PC-9 (cell line): ENCODE measurements at places on chromosomes 2 and 18. TPM values are rescaled to one million over a fixed set of nuclear protein-coding genes. Genes with fewer than 3 reads are reported as not detected.
A peak's percentile ranks its signal among the peaks of the same experiment; 100 is the strongest.

AOX1 gene
- total RNA-seq: 4.1 and 5.1 TPM in 2 replicates

CDK5R2 gene
- 0.17 and 0.20 TPM in 2 replicates for total RNA-seq

GGCX gene
- total RNA-seq: 30.2 and 30.6 TPM in 2 replicates

TSPYL6 gene
- not detected in 2 replicates for total RNA-seq

FLACC1 gene
- total RNA-seq: 0.75 and 0.87 TPM in 2 replicates

ATP8B1 gene
- 16.7 and 23.4 TPM in 2 replicates for total RNA-seq

MAL gene
- total RNA-seq: 146 and 171 TPM in 2 replicates

SAG gene
- total RNA-seq: not detected in 2 replicates

ABCG5 gene
- total RNA-seq: not detected in 2 replicates

ABCB11 gene
- total RNA-seq: not detected in 2 replicates

DNA sequence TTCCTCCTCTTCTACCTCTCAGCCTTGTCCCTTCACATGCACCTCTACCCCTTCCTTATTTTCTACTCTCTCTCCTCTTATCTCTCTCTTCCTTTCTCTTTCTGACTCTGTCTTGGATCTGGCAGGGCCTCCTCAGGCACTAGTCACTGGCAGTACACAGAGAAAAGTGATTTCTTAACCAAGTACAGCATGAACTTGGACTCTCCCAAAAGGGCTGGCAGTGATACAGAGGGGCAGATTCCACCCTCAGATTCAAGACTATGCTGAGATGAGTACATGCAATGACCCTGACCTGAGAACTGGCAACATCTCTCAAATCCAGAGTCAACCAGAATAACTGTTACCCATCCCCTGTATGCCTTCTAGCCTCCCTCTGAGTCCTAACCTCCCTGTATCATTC lies 4.3 kb downstream of the AOX1 start:
- no peak for DNase-seq

- DNase-seq: no peak
Measured at GRCh38 chr2:59903994-59904544, 649.4 kb downstream of the BCL11A start.

DNA sequence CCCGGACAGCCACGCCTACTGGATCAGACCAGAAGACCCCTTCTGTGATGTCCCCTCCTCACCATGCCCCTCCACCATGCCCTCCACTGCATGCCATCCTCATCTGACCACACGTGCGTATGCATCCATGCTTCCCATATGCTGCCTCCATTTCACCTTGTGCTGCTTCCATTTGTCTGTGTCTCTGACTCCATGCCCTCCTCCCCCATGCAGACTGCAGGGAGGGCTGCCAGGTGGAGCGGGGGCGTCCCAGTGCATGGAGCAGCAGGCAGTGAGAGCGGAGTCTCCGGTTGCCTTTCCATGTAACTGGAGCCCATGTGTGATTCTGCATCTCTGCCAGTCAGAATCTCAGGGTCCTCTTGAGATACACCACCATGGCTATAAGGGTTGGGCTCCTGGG lies 52.6 kb downstream of the COA5 start:
- DNase-seq: no peak

- no peak for DNase-seq
Measured at GRCh38 chr18:44681076-44681970, 635 bp downstream of the SETBP1 start.

- DNase-seq: no peak
Measured at GRCh38 chr2:209690029-209690754, 81.4 kb upstream of the UNC80 start.

DNA sequence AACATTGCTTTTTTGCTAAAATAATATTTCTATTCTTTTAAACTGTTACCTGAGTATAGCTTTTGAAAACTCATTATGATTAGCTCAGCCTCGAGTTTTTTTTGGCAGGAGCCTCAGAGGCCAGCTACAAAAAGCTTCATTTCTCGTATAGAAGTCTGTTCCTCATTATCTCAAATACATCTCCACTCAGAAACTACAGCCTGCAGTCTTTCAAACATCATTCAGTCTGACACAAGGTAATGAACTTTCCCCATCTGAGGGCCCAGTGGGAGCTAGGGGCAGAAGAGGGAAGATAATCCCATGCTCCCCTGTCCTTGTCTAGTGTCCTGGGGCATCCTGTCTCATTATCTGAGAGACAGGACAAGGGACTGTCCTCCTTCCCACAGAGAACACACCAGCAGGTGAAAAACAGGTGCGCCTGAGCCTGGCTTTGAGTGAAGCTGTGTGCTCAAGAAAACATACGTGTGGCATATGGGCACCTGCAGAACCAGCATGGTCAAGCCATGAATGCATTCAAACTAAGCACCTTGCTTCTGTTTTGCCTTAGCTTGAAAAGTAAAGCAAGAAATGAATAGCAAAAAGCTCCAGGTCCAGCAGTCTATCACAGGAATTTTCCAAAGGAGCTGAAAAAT lies 247.5 kb downstream of the MREG start:
- DNase-seq: no peak

DNA sequence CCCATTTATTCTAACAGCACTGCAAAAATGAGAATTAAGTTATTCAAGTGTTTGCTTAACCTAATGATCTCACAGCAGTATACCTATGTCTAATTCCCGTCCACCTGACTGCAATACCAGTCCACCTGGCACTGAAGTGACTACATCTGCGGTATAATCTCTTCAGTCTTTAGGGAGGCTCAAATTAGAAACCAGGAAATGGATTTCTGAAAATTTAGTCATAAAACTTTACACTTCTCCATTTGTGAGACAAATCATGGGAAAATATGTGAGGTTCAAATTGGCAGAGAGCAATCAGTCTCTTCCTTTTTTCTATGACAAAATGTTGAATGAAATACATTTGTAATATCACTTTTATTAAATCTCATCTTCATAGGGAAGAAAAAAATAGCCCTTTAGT lies 33.0 kb downstream of the FTCDNL1 start:
- DNase-seq: no peak

GRCh38 chr2:222087998-222088397 lies 210.8 kb downstream of the PAX3 start:
- no peak for DNase-seq

DNA sequence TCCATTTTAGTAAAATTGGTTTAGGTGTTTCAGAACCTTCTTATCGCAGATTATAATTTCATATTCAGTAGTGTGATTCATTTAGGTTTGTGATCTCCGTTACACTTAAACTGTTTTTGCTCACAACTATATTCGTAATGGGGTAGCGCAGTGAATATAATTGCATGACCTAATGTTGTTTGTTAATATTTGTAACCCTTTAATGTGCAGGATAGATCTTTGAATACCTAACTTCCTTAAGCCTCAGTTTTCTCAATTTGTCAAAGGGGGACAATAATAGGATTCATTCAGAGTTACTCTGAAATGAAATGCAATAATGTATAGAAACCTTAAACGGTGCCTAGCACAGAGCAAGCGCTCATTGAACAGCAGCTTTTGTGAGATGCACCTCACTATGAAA lies 558 bp upstream of the ZDBF2 start:
- no peak for DNase-seq

GRCh38 chr2:25023333-25023732 lies 18.5 kb upstream of the EFR3B start:
- DNase-seq: no peak

DNA sequence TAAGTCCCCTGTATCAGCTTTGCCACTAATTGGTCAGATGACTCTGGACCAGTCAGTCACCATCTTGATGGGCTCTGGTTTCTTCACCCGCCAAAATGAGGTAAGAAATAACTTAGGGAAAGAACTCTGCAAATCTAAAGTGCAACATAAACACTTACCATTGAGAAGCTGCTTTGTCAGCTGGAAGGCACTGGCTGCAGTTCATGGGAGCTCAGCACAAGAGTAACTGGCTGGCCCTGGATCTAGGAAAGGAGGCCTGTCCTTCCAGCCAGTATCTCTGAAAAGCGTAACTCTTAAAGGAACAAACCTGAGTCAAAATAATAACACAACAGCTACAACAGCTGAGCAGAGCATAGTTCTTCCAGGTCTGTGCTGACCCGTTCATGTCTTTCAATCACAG lies 123.9 kb downstream of the CACNB4 start:
- DNase-seq: no peak

DNA sequence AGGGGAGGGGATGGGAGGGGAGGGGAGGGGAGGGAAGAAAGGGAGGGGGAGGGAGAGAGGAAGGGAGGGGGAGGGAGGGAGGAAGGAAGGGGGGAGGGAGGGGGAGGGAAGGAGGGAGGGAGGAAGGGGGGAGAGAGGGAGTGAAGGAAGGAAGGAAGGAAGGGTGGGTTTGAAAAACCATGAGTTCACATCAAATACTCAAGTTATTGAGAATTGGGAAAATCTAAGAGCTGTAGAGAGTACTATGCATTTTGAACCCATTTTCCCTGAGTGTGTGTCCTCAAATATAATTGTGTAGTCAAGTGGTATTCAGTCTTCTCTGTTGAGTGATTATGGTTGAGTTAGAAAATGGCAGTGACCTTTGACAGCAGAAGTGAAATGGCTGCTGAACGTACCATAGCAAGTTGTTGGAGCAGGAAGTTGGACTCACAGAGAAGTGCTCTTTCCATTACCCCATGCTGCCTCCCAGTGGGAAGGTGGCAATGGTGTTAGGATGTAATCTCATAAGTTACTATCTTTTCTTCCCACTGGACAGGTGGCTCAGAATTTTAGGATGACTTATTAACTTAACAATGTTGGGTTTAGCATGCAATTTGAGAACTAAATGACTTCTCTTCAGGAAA lies 214.6 kb downstream of the SETBP1 start:
- DNase-seq: peak; percentile 45

GRCh38 chr18:9570255-9570654 lies 44.1 kb downstream of the PPP4R1 start:
- no peak for DNase-seq

DNA sequence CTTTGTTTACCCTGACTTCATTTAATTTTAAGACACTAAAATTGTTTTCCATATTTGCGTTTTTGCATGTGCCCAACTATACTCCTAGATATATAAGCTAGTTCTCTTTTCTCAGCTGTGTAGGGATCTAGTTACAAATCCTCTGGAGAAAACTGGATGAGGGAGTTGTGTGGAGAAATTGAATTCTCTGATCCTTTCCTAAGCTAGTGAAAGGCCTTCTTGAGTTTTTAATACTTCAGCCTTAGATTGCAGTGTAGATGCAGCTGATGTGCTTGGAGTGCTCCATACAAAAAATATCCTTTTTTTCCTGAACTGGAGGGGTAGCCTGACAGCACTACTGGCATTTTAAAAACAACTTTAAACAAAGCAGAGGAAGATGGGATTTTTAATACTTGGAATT lies 8.6 kb upstream of the MTX2 start:
- no peak for DNase-seq

- DNase-seq: no peak
Measured at GRCh38 chr2:145022666-145023333, 502.9 kb upstream of the ZEB2 start.

DNA sequence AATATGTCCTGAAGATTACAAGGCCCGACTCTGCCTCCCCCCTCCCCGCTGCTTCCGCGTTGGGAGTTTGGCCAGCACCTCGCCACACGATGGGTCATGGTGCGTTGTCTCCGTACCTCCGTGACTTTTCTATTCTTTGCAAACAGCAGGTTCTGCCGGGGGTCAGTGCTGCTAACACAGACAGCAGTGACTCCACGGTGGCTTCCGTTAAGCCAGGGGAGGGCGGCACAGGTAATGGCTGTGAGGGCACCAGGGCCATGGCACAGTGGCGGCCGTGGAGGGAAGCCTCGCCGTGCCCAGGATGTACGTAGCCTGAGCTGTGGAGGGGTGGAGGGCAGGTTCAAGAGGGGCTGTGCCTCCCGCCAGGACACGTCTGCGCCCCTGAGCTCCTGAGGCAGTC lies 115.5 kb downstream of the NFATC1 start:
- no peak for DNase-seq

DNA sequence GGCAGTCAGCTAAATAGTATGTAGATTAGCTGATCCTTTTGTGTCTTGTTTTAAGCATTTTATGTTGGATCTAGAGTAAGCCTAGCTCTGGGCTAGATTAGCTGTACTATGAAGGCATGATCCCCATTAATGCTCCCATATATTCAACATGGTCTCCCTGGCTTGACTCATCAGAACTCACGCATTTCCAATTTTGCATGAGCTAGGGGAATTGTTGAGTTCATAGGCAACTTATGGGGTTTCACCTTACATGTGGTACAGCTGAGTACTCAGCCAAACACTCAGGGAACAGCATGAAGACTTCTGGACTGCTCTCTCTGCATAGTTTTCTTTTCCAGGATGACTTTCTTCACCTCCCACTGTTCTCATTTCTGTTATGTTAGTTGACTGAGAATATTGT lies 248.2 kb downstream of the TMX3 start:
- no peak for DNase-seq

GRCh38 chr2:31286961-31287550 lies 53.1 kb downstream of the EHD3 start:
- no peak for DNase-seq

GRCh38 chr18:76913583-76913982 lies 91.2 kb downstream of the ZNF236 start:
- no peak for DNase-seq

- DNase-seq: peak; percentile 84
Measured at GRCh38 chr18:45871431-45872084, 46.1 kb downstream of the SIGLEC15 start.

DNA sequence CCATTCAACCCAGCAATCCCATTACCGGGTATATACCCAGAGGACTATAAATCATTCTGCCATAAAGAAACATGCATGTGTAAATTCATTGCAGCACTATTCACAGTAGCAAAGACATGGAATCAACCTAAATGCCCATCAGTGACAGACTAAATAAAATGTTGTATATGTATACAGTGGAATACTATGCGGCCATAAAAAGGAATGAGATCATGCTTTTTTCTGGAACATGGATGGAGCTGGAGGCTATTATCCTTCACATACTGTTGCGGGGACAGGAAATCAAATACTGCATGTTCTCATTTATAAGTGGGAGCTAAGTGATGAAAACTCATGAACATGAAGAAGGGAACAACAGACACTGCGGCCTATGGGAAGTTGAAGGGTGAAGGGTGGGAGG lies 65.1 kb downstream of the EHBP1 start:
- DNase-seq: no peak

- DNase-seq: no peak
Measured at GRCh38 chr2:180327185-180327584, 320.1 kb upstream of the CWC22 start.

DNA sequence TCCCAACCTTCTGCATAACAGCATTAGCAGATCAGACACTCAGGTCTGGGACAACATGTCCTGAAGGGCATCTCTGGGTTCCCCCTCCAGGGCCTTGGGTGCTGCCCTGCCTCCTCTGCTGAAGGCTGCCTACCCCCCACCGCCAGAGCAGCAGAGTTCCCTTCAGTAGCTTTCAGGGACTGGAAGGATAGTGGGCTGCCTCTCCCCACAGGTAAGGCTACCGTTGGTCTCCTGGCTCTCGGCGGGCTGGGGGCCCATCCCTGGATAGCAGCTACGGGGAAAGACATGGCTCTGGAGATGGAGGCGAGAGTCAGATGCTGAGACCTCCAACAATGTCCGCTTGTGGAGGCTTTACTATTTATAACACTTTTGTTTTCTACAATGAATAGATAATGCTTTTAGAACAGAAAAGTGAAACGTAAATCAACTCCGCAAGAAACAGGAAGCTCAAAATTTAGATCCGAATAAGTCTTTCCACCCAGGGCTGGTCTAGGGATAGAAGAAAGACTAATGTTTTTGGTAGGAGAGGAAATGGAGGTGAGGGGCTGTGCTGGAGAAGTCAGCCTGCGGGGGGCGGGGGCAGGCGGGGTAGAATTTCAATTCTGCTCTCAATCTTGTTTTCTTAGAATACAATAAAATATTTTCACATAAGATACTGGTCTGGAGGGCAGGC lies 58.4 kb downstream of the ARL4C start:
- DNase-seq: no peak

- no peak for DNase-seq
Measured at GRCh38 chr2:5794012-5794411, 101.8 kb downstream of the SOX11 start.
